ENCODE measurements at places on chromosomes 6 and 20.
A peak's percentile ranks its signal among the peaks of the same experiment; 100 is the strongest.

- no peak for DNase-seq
Observed at GRCh38 chr6:19013026-19013705, 626.0 kb downstream of the RNF144B start.

GRCh38 chr6:49233483-49233882 is 229.6 kb downstream of the MMUT start:
- DNase-seq, result no peak

DNA sequence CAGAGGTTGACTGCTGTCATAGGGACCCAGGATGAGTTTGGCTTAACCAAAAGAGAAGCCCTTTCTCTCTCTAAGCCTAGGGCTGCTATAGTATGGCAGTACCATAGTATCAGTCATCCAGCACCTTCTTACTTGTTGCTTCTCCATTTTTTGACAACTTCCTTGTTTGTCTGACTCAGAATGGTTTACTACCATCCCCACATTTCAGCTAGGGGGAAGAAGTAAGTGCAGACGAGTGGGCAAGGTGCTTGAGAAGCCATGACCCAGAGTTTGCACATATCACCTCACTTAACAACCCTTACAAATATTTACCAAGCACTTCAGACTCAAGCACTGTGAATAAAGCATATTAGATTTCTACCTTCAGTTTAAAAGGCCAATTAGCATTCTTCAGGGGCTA is 289.9 kb upstream of the TSHZ2 start:
- DNase-seq, result no peak

DNA sequence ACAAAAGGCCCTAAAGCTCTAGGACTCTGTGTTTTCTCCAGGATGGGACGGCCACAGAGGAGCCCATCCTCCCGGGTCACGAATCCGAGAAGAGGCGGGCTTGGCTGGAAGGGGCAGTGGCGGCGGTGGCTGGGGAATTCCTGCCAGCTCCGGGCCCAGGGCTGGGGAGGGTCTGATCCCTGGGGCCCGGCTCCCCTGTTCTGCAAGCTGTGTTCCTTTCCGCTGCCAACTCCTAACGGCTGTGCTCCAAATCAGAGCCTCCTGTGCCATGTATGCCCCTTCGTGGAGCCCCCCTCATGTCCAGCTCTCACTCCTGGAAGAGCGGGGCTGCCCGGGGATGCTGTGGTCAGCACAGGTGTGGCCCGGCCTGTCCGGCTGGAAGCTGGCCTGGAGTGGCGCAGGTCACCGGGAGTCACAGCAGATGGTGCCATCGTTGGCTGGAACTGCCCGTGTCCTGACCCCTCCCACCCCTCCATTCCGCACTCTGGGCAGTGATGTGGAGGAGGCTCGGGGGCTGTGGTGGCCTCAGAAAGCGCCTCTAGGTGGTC is 88.2 kb upstream of the MPC1 start:
- no peak for DNase-seq

DNA sequence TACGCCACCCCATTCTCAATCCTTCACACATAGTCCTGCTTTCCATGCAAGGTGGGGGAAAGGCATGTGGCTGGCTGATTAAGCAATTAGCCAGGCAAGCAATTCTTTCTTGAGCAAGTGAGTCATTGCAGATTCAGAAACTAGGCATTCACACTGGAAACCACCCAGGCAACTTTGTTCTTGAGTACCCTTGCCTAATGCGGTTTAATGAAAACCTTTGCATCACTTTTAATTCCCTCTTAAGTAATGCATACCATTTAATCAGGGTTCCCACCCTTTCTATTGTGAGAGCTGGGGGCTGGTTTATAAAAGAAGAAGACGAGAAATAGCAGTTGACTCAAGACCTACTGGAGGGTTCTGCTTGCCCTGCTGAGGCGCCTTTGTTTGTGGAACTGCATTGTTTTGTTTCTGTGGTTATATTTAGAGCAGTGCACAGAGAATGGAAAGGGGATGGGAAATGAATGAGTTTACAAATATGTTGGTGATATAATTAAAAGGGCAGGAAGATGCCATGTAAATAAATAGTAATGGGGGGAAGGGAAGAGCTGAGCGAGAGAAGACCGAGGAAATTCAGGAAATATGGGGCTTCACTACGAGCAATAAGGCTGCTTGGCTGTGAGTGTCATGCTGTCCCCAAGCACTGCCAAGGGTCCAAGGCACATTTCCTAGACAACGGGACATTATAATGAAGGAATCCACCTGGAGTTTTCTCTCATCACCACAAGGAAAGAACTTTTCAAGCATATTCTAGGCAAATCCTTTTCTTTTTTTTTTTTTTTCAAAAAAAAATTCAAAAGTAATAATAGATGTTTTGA is 48.8 kb upstream of the TSHZ2 start:
- DNase-seq, result peak; percentile 93

DNA sequence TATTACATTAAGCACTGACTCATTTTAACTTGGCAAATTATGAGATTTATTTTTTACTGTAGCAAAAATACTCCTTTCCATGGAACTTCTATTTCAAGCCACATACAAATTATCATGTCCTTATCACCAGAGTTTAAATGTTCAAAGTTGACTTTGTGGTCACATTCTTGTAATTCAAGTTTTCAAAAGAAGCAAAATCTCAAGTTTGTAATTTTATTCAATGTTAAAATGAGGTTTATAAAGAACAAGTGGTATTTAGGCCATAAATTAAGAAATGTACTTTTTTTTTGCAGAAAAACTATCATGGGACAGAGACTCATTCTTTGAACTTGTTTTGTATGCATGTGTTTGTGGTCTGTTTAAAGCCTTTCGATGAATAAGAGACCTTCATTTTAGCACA is 811.5 kb downstream of the TENT5A start:
- no peak for DNase-seq

- DNase-seq, result peak; percentile 60
Observed at GRCh38 chr6:113786168-113786567, 71.0 kb upstream of the MARCKS start.

DNA sequence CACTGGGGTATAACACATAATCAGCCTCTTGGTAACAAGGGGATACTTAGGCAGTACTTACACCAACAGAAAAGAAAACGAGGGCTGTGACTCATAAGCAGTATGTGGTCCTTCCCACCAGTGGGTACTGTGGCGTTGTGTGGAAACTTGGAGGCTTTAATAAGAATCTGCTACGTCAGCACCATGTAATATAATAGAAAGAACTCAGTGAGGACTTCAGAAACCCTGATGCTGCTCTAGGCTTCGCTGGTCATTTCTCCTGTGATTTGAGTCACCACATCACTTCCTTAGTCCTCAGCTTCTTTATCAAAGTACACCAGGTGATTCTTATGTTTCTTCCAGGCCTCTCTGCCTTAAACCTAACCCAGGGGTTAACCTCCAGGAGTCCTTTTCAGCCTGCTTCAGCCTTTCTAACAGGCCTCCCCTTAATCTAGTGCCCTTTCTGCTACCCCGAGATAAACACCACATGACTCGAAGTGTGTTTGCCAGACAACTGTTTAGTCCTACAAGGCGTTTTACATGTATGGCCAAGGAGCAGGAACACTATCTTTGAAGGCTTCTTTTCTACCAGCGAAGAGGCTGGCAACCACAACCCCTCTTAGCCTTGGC is 68.5 kb downstream of the FYN start:
- DNase-seq, result peak; percentile 84

GRCh38 chr6:101001607-101002006 is 120.5 kb upstream of the ASCC3 start:
- DNase-seq, result no peak

GRCh38 chr20:31713312-31714273 is 9.1 kb downstream of the BCL2L1 start:
- DNase-seq, result peak; percentile 87

- DNase-seq, result no peak
Observed at GRCh38 chr6:73363537-73363875, 1.0 kb downstream of the KHDC3L start.

DNA sequence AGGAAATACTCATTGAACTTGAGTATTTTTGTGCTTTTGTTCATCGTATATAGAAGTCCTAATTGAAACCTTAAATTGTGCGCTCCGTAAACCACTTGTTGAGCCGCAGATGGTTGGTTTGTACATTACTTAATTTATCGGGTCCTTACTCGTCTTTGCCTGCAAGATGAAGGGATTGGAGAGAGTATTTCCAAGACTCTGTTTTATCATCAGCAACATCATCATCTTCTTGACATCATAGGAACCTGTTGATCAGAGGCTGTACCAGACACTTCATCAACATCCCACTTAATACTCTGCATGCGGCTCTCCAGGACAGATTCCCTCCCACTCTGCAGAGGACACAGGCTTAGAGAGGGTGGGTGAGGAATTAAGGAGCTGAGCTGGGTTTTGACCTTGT is 28.6 kb downstream of the TIAM2 start:
- no peak for DNase-seq

DNA sequence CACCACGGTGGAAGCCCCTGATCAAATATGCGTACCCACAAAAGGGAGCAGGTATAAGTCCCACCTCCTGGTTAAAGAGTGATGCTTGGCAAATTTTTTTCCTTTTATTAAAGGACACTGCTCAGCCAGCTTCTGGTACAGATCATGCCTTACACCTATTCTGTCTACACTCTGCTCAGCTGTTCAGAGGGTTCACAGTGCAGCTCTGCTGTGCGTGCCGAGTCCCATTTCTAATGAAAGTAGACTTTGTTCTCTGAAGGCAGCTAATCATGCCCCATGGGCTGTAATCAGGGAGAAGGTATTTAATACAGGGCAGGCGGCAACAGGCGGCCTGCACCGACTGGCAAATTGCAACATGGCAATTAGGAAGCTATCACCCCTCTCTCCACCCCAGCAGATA is 16.3 kb downstream of the LRRC73 start:
- DNase-seq, result no peak

DNA sequence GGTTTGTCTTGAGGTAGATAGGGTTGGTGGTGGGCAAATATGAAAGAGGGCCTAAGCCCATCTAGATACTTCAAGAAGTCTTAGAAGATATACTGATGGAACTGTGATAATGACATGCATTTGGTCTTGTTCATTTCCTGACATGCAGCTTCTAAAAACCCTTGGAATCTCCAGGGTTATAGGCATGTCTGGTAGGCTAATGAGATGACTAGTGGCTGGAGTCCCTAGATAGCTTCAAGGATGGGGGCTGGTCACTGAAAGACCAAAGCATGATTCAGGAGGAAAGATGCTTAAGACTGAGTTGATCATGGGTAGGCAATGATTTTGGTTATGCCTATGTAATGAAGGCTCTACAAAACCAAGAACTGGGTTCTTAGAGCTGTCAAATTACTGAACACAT is 217.9 kb upstream of the MOCS1 start:
- DNase-seq, result no peak

DNA sequence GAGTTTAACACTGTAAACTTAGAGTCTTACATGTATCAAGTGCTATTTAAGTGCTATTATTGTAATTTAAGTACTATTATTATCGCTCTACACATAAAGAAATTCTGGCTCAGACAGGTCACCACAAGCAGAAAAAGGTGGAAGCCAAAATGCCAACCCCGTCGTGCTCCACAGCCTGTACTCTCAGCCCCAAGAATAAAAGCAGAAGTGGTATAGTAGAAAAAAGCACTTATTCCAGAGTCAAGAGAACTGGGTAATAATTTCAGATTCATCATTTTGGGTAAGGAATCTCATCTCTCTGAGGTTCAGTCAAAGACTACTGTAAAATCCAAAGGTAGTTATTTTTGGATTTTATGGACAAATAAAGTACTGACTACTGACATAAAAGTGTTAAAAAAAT is 943 bp downstream of the ZUP1 start:
- no peak for DNase-seq

GRCh38 chr6:3596766-3597165 is 139.9 kb upstream of the SLC22A23 start:
- no peak for DNase-seq

GRCh38 chr6:18712595-18712994 is 325.4 kb downstream of the RNF144B start:
- DNase-seq, result no peak

DNA sequence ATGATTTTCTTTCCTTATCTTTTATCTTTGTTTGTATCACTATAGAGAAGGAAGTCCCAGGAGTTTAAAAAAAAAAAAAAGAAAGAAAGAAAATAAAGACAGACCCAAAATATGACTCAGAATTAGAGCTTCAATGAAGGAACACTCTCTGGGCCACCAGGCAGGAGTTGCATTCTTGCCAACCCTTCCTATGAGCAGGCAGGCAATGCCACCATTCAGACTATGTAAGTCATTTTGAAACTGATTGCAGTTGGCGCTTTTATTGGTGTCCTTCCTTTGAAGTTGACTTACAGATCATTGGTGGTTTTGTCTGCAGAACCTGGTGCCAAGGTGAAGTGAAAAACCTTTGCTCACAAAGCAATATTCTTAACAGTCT is 50.3 kb downstream of the MYB start:
- no peak for DNase-seq

- DNase-seq, result no peak
Observed at GRCh38 chr20:44928595-44928994, 18.7 kb downstream of the PABPC1L start.

- no peak for DNase-seq
Observed at GRCh38 chr6:43740961-43741764, 28.8 kb upstream of the VEGFA start.

- DNase-seq, result no peak
Observed at GRCh38 chr20:36344517-36345132, 38.5 kb downstream of the DLGAP4 start.

DNA sequence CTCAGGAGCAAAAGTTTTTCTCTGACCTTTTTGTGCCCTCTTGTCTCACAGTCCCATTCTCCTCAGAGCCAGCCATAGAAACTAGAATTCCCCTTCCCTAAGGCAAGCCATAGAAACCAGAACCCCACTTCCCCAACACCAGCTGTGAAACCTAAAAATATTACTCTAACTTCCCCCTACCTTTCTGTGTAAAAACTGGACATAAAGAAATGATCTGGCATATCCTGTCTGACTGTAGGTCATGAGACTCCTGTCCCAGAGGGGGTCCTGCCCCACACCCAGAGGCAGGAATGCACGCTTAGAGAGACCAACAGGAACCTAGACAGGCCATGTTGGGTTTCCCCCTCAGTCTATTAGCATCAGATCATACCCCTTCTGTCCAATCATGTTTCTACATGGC is 140.6 kb upstream of the SLC22A16 start:
- no peak for DNase-seq

- no peak for DNase-seq
Observed at GRCh38 chr6:43061861-43062260, 2.4 kb downstream of the KLC4 start.

- DNase-seq, result peak; percentile 16
Observed at GRCh38 chr6:41878961-41879405, 16.2 kb downstream of the USP49 start.

GRCh38 chr20:59933296-59933848 is at the start of gene SYCP2:
Gene SYCP2 (minus strand): TSS chr20:59933637. CDS start chr20:59922413, 11,224 bp downstream.
- DNase-seq, result no peak

- DNase-seq, result no peak
Observed at GRCh38 chr6:4772750-4773149, 3.5 kb upstream of the CDYL start.

- no peak for DNase-seq
Observed at GRCh38 chr6:110755411-110755834, 59.8 kb downstream of the CDK19 start.

- DNase-seq, result no peak
Observed at GRCh38 chr6:161511447-161512095, 237.7 kb upstream of the AGPAT4 start.

DNA sequence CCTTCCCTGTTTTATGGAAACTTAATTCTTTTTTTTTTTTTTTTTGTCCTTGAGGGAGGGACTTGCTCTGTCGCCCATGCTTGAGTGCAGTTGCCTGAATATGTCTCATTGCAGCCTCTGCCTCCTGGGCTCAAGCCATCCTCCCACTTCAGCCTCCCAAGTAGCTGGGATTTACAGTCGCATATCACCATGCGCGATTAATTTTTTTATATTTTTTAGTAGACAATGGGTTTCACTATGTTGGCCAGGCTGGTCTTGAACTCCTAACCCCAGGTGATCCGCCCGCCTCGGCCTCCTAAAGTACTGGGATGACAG is 654 bp downstream of the TMEM14C start:
- no peak for DNase-seq

Data from RCC 7860 (cell line).